ENCODE measurements at places on chromosomes 11 and 22.

DNA sequence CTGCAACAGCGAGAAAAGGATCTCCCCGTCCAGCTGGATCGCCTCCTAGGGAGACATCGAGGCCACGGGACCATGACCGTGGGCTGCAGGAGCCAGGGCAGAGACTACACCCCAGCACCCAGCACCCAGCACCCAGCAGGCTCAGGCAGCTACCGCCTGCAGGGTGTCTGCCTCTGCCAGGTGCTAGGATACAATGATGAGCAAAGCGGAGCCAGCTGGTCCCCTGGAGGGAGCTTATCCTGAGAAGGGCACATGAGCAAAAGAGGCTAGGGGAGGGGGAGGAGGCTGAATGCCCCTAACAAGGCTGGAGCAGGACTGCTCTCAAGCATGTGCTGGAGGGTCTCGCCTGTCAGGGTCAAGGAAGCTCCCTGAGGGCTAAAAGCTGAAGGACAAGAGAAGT, 4.8 kb upstream of the CASTOR1 start:
- no peak for DNase-seq

DNA sequence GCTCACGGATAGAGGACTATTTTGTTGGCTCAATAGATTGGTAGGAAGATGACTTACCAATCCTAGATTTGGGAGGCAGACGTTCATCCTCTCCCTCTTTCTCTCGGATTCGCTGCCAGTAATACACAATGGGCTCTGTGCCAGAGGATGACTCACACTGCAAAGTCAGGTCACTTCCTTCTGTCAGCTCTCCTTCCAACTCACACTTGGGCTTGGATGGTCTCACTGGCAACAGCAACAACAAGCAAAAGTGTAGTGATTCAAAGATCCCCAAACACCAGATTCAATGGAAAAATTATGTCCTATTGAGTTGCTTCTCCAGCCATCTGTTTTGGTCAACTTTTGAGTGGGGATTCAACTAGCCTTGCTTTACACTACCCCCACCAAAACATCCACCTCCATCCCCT, 21.7 kb upstream of the HSPA8 start:
- DNase-seq = peak; percentile 91

GRCh38 chr11:128448200-128448886, 139.0 kb downstream of the ETS1 start:
- DNase-seq = peak; percentile 53

- DNase-seq = no peak
Measured at GRCh38 chr11:115716601-115717529, 212.7 kb upstream of the CADM1 start.

GRCh38 chr11:65842144-65842543, 8.4 kb downstream of the SNX32 start:
- DNase-seq = no peak

GRCh38 chr11:490186-490929, 16.7 kb downstream of the RNH1 start:
- DNase-seq = no peak

- no peak for DNase-seq
Measured at GRCh38 chr11:59501931-59502330, 1.4 kb upstream of the OR4D11 start.

GRCh38 chr22:42844756-42845155, 12.3 kb downstream of the ARFGAP3 start:
- no peak for DNase-seq

DNA sequence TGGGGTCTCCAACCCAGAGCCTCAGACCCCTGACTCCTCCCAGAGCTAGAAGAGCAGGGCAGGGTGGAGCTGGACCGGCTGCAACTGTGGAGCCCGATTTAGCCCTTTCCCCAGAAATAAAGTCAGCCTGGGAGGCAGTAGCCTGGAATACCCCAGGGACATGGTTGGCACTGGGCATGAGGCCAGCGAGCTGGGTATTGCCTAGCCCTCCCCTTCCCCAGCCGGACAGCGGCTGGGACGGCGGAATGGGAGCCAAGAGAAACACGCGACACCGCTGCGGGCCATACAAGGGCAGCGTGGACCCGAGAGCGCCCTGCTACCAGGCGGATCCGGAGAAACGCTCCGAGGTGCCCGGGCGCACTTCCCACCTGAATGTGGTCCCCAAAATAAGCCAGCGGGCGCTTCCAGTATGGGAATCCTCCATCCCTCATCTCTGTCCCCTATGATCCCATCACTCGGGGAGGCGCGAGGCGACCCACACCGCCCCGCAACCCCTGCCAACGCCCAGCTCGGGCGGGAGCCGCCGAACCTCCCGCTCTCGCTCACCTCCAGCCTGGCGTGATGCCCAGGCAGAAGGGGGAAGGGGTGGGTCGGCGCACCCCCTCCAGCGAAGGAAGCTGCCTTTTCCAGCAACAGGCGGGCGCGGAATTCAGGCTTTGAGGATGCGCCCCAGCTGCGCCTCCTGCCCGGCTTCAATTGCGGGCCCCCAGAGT, 758 bp downstream of the MCAM start:
- DNase-seq = no peak

DNA sequence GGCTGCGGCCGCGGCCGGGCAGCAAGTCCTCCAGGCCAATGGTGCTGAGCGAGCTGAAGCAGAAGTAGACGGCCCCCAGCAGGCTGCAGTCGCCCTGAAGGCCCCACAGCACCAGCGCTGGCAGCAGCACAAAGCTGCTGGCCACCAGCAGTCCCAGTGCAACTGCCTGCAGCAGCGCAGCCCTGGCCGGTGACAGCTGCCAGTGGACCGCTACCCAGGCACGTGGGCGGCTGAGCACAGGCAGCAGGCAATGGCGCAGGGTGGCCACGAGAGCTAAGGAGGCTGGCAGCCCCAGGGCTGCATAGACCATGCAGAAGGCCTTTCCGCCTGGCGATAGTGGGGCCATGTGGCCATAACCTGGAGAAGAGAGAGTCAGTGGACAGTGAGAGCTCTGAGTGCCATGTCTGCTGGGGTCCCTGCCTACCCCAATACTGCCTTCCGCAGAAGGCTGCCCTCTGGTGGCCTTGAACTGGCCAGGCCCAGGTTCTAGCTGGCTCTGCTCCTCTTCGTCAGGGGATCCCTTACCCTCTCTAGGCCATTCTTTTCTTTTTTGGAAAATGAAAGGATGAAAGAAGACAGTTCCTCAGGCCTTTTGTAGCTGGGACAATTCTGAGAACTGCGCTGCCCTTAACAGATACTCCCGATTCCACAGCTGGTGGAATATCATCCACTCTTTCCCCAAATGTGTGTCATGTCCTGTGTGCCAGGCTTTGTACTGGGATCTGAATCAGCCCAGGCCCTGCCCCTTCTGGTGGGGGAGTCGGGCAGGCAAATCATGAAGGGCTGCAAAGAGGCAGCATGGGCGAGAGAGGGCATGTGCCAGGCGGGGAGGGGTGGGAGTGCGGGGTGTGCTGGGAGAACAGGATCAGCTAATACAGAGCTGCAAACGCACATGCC, 1.8 kb downstream of the KCNK7 start:
- DNase-seq = no peak

GRCh38 chr22:32720924-32721323, 80.6 kb upstream of the TIMP3 start:
- DNase-seq = no peak

DNA sequence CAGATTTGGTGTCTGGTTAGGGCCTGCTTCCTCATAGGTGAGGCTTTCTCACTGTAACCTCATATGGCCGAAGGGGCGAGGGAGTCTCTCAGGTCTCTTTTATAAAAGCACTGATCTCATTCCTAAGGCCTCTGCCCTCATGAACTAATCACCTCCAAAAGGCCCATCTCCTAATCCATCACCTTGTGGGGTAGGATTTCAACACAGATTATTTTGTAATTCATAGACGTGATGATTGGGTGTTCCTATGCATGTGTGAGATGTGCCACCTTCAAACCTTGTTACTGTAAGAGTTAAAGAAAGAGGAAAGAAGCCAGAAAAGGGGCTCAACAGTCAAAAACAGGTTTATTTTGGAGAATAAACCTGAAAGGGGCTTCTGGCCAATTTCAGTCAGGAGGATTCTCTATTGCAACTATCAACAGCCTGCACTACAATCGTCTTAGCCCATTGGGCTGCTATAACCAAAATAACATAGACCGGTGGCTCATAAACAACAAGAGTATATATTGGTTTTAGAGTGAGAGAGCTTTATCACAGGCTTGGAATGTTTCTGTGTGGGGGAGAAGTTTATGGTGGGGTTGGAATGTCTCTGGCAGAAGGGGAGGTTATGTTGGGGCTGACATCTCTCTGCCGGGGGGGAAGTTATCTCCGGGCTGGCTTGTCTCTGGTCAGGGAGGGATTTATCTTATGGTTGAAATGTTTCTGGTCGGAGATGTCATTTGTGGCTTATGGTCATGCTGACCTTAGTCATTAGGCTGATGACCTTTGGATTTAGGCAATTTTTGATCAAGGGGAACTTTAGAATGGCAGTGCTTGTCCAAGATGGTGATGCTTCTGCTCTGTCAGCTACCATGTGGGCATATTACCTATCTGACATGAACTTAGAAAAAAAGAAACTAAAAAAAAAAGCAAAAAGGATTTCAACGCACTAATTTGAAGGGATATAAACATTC, 35.1 kb downstream of the CSF2RB start:
- no peak for DNase-seq

DNA sequence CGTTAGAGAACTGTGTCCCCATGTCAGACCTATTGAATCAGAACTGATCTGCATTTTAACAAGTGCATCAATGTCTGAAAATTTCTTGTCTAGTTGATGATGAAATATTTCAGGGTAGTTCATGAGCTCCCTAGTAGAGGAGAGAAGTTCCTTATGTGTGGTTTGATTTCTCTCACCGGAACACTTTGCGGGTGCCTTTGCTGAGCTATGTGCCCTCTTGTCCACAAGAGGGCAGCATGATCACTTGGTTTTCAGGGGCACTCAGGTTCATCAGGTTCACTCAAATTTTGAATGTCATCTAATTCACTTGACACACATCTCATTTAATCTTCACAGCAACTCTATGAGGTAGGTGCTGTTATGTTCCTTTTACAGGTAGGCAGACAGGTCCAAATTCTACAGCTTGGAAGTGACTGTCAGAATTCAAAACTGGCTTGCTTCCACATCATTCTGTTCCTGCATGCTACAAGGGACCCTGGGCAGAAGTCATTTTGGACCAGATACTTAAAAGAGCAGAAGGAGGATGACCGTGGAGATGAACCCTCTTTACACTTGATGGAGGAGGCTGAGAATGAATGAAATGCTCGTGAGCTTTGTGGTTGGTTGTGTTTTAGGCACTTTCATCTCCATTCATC, 55.6 kb downstream of the P4HA3 start:
- peak; percentile 33 for DNase-seq

DNA sequence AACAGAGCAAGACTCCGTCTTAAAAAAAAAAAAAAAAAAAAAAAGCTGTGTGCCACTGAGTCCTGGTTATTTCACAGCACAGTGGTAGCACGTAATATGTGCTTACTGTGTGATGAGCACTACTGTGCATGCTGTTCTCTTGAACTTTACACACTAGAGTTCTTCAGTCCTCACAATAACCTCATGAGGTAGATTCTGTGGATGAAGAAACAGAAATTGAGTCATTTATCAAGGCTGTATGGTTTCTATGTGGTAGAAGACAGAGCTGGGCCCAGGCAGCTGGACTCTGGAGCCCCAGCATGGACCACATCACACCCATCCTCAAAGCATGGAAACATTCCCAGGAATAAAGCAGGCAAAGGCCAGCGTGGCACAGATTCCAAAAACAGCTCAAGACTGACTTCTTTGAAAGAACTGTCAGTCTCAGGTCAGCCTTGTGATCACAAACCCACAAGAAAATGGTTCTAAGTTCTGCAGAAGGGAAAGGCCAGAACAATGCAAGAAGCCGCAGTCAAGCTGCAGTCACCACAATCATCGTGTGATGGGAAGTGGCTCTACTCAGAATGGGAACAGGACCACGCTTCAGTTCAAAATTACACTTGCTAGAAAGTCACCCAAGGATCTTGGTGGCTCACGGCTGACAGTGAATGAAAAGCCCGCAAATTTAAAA, 49.5 kb downstream of the MICAL3 start:
- DNase-seq = no peak

DNA sequence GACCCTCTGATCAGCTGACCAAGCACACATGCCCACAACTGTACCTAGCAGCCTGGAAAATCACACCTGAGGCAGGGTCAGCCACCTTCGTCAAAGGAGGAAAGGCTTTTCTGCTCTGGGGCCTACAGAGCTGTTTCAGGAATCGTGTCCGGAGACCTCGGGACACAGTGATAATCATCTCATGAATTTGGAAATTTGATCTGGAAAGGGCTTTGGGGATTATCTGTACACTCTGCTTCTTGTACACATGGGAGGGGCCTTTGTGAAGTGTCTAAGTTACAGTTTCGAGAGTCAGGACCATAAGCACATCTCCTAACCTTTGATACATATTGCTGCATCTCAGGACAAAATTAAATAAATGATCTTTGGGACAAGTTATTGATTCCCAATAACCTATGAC, 1421.2 kb upstream of the TENM4 start:
- DNase-seq = no peak

- no peak for DNase-seq
Measured at GRCh38 chr11:65922565-65922964, 3.3 kb downstream of the DRAP1 start.

- DNase-seq = no peak
Measured at GRCh38 chr22:31635638-31636306, 26.2 kb downstream of the PISD start.

- DNase-seq = no peak
Measured at GRCh38 chr11:96254854-96255253, 88.1 kb downstream of the MAML2 start.

DNA sequence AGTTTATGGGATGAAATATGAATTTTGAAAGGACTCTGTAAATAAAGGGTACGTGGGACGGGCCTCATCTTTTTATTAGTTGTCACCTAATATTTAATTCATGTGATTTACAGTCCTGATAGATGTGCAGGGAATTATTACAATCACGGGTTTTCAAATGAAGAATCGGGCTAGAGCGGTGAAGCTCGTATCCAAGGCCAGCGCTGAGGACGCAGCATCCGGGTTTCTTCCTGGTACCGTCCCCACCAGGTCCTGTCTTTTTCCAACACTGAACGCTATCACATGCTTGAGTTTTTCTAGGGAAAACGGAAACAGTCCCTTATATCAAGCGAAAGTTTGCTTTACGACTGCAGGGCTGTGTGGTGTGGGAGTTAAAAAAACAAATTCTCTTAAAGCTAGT, 787 bp downstream of the SMDT1 start:
- DNase-seq = no peak

GRCh38 chr22:50701428-50702154, 29.0 kb downstream of the SHANK3 start:
- DNase-seq = no peak

GRCh38 chr11:27405134-27405533, 42.1 kb upstream of the CCDC34 start:
- no peak for DNase-seq
